Activated CD8-positive, alpha-beta memory T cell treated with anti-CD3 and anti-CD28 coated beads for 1 hour (primary cell): ENCODE measurements at places on chromosomes 5 and 9.

- DNase-seq, result no peak
Observed at GRCh38 chr9:13898957-13899356, 415.0 kb downstream of the NFIB start.

DNA sequence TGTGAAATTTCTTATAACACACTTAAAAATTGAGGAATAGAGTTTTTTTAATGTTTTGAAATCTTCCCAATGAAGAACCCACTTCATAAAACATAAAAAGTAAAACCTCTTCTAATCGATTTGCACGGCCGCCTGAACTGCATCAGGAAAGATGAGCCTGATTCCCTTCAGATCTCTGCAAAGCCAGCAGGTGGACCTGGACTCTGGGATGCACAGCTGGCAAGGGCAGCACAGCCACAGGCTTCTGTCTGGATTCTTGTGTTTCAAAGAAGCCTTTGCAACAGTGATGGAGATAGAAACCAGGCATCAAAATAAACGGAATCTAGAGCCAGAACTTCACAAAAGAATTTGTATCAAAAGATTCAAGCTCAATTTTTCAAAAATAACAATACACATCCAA, 36.0 kb upstream of the SPATA31C2 start:
- no peak for DNase-seq

- no peak for DNase-seq
Observed at GRCh38 chr9:37596504-37596903, 4.1 kb upstream of the TOMM5 start.

DNA sequence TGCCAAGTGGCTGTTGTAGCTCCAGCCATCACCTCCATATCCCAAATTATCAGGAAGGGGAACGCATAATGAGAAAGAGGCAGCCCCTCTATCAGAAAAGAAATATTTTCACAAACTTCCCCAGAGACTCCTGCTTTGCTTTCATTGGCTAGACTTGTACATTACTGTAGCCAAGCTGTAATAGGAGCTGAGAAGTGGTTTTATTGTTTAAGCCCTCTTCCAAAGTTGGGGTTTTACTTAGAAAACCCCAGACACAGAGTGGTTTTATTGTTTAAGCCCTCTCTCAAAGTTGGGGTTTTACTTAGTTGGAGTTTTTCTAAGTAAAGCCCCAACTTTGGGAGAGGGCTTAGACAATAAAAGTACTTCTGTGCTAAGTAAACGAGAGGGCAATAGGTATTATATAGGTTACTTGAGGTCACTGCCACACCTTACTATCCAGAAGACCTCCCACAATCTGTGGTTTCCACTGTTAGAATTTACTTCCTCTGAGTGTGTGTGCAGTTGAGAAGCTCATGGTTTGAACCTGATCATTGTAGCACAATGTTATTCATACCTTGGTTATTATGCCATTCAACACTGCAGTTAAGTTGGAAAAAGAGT, 215.7 kb upstream of the OTULINL start:
- no peak for DNase-seq

DNA sequence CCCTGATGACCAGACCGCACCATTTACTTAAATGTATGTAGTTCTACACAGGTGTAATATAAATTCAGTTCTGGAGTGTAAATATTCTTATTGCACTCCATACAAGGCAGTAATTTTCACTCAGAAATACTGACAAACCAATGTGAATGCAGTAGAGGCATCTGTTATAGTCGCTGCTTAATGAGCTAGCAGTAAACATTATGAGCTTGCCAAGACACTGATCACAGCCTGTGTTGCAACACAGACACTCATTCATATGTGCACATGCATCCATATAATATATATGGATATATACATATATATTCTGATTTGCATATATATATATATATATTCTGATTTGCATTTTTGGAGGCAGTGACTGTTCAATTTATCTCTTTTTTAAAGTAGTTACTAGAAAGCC, 435.1 kb upstream of the ST8SIA4 start:
- DNase-seq, result no peak

DNA sequence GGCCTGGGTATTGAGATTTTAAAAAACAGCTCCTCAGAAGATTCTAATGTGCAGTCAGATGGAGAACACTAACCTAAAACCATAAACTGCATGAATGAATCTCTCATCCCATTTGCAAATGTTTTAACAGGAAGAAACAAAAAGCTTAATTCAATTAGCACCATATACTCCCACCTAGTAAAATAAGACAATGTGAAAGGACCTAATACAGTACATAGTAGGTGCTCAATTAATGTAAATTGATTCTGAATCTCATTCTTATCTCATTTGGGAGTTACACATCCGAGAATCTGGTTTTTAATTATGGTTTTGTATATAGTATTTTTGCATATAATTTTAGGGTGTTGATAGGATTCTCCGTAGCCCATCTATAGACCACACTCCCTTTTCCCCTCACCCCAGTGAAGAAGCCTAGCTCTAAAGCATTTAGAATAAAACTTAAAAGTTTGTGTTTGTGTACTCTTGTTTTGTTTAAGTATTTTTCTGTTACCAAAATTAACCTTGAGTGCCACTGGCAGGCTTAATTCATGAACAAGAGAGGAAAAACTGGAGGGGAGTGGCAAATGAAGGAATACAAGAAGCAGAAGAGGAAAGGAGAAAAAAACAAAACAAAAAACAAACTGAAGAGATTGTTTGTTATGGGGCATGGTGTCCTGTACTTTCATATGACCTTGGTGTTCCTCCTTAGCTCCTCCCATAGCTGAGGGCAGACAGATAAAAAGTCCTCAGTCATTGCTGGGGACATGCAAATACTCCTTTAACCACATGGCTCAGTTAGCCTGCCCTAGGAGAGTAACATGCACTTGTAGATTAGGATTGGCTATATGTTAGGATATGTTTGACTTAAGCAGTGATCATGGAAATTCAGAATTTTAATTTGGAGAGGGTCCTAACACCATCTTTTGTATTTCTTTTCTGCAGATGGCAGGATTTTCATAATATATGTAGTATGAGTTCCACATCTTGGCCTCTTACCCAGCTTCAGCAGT, 1.2 kb downstream of the RNF14 start:
- no peak for DNase-seq

DNA sequence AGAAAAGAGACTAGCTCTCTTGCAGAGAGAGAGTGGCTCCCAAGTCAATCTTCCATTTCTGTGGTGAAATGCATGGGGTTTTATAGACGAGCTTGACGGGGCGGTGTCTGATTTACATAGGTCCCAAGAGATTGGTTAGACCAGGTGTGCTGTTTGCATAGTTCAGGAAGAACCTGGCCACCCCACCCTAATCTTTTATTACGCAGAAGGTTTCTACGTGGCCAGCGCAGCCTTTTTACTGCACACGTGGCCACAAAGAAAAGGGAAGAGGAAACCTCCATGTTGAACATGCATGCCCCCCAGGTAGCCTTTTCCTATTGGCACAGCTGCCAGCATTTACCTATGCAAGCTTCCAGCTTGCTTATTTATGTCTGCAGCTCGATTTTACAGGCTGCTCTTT, 92.1 kb downstream of the CAVIN4 start:
- DNase-seq, result no peak

DNA sequence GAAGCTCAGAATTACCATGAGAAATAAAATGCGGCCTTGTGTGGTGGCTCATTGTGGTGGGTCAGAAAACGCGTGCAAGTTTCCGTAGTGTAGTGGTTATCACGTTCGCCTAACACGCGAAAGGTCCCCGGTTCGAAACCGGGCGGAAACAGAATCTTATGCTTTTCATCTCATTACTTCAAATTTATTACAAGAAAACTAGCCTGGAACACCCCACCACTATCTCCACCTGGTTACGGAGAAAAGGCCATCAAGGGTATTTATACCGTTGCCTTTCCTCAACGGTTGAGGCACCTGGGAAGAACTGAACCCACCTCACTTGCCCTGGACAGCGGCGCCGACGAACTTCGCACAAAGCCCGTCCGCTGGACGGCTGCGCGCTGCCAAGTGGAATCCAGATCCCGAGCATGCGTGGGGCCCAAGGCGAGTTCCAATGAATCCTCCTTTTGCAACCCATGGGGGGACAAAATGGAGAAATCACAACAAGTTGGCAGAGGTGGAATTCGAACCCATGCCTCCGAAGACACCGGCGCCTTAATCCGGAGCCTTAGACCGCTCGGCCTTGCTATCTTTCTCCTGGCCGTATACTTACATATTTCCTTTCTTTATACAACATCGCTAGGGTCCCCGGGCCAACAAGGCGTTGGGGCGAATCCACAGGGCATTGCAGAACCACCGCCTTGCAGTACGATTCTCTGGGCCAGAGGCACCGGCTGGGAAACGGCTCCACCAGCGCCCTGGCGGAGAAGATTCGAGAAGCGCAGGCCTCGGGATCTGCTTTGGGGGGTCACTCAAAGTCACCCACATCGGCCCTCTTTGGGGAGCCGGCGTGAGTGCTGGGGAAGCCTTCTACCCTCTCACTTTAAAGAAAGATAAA, 16.9 kb downstream of the OR2V2 start:
- no peak for DNase-seq

DNA sequence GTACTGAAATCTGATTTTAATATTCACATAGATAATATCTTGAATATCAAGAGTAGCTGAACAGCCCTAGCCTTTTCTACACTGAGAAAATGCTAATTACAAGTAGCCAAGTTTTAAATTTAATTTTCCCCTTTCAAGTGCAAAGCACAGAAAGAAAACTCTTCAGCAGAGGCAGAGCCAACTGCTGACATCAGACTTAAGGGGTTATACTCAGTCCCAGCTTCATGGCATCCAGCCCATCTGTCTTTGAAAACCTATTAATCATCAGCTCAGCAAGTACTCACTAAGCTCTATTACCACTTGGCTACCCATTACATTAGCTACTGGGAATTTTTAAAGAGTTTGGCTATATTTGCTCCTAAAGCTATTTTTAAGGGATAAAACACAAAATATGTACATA, 220.5 kb downstream of the SLC12A2 start:
- DNase-seq, result no peak

DNA sequence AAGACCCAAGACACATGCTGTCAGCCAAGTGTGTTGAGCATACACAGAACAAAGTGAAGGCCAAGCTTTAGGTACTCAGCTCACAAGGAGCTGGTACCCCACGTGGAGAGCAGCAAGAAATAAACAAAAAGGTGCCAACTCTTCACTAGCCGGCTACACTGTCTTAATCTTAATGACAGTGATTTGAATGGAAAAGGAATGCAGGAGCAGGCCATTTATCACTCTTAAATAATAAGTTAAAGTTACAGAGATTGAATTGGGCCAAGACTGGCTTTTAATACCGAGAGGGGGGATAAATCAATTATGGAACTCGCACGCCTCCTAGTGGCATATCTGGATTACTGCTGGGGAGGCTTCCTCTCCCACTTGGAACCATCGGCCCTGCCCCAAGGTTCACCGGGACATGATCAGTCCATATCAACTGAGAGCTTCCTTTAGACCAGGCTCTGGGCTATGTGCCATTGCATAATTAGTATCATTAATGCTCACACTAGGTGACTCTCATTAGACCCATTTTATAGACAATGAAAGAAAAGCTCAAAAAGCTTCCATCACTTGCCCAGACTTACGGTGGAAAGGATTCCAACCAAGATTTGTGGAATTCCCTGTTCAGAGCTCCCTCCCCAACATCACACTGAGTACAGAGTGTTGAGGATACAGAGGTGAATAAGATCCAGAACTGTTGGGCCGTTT, 94.0 kb downstream of the ACTL7B start:
- DNase-seq, result no peak

GRCh38 chr9:94627287-94627686, 12.0 kb downstream of the FBP1 start:
- DNase-seq, result no peak

- no peak for DNase-seq
Observed at GRCh38 chr5:6455571-6456200, 7.0 kb downstream of the UBE2QL1 start.

DNA sequence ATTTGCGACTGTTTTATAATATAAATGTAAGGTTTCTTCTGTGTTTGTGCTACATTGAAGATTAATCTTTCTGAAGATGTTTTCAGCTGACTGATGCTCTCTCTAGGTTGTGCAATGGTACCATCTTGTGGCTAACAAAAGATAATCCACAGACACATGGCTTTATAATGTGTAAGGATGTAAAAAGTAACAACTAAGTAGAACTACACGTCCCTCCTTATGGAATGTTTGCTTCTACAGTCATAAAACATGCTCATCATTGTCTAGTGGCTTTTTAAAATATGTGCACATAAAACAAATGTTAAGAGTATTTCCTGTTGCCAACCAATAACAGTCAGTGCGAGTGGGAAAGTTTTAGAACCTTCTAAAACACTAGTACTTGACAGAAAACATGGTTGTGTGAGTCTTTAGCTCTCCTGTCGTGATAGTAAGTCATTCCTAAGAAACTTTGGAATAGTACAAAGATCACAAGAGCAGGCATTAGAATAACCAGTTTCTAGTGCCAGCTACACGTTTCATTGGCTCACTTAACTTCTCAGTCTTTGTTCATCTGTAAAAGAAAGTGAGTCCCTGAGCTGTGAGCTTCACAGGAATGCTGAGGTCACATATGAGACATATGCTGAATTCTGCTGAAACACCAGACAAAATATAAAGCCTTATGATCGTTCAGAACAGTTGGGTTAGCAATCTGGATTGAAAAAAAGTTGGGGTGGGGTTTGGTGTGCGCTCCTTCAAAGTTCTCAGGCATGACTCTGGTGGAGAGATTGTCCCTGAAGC, 75.7 kb upstream of the GLIS3 start:
- DNase-seq, result no peak

GRCh38 chr5:124126504-124127217, 614.7 kb downstream of the CSNK1G3 start:
- no peak for DNase-seq

DNA sequence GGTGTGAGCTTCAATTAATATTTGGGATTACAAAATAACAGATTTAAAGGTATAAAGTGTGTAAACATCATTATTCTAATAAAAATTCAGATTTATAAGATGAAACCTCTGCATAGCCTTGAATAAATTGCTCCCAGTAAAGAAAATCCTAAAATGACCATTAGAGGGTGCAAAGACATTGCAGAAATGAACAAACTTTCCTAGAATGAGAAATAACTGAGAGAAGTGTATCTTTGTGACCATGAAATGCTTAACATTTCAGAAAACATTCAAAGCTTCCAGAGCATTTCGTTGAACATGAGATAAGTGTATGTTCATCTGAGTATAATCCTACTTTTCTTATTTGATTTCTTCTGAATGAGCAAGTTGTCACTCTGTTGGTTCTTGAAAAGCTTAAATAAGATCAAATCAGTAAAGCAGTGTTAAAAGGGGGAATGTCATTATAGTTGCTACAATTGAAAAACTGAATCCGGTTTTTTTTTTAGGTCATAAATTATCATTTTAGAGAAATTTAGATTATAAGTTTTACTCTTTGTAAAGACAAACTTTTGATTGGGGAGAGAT, 24.7 kb upstream of the NUDT12 start:
- no peak for DNase-seq

DNA sequence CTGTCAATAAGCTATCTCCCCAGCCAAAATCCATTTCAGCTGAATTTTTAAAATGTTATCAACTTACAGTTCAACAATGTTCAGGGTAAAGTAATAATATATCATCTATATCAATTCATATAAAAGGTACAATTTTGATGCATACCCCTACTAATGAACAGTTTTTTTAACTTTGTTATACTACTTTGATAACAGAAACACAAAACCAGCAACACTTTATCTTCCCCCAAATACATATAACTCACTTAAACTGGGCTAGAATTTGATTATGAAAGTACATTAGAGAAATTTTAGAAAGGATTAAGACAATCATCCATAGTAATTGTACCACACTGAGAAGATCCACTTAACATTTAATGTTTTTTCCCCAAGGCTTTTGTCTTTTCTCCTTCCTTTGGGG, 5.1 kb downstream of the CDO1 start:
- no peak for DNase-seq
